Right renal cortex interstitium (tissue), 3 donors: ENCODE measurements at places on chromosomes 11 and 22. TPM values are rescaled to one million over a fixed set of nuclear protein-coding genes. Genes with fewer than 3 reads are reported as not detected.

DNA sequence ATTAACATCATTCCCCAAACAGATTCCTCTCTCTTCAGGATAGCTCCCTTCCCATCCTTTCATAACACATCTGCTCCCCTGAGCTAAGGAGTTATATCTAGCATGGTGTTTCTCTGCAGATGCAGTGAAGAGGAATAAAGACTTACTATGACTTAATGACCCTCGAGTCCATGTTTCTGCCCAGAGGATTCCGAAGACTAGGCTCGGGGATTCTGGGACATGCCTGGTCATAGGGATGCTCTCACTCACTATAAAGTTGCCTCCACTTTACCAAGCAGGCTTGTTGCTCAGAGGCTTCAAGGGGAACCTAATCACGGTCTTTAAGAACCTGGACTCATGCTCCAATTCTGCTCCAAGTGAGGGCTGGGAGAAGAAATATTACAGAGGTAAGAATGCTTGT is at the start of gene OR52E4:
Gene OR52E4 (plus strand): TSS at position 301 of the 400 bp plus-strand sequence. CDS start 3,664 bp downstream, outside the sequence.
- DNase-seq: no peak

DNA sequence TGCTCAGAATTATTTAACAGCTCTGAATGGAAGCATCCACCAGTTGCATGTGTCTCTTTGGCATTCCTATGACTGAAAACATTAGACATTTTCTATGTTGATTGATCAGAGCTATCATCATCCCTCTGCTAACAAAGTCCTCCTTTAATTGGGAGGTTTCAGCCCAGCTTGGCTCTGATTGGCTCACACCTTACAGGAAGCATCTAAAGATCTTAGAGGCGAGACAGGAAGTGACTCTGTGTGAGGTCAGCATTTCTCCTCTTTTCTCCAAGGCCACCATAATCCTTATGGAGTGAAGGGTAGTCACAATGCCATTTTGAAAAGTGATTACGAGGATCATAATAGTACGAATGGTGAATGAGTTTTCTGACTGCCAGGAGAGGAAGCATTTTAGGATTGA is 260.8 kb downstream of the MIAT start:
- no peak for DNase-seq

DNA sequence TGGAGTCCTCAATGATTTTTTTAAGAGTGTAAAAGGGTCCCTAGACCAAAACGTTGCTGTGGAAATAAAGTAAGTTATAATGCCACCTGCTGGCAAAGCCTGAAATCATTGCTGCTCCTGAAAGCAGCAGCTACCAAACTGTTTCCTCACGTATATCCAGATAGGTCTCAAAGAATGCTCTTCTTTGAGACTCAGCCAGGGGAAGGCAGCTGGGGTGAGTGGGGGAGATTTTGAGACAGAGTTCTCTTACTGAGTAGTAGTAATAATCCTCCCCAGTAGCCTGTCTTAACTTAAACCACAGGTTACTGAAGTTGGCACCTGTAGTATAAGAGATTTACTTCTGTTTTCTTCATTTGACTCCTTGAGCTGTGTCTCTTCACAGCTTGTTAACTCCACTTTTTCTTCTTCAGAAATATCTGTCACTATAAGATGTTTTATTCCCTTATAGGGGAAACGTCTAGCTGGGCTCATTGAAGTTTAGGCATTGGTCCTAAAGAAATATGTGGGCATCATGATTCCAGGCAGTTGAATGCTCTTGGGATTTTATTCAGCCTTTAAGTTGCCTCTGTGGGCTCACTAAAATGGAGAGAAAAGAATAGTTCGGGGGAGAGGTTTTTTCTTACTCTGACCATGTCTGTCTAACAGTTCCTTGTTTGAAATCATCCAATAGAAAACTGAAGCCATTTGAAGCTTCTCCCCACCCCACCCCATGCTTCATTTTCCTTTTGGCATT is 77.9 kb downstream of the BTBD10 start:
- peak; percentile 40 for DNase-seq

GRCh38 chr22:22103078-22103875 is 120.7 kb upstream of the TOP3B start:
- DNase-seq: no peak

The CASP4 gene
- 23.1 TPM for polyA plus RNA-seq

The RAB36 gene
- polyA plus RNA-seq: 15.9 TPM

The C11orf52 gene
- 13.7 TPM for polyA plus RNA-seq

The INTS4 gene
- polyA plus RNA-seq: 44.7 TPM

The FJX1 gene
- polyA plus RNA-seq: 16.7 TPM

The TMEM151A gene
- not detected for polyA plus RNA-seq
